Activated CD4-positive, alpha-beta memory T cell treated with anti-CD3 and anti-CD28 coated beads, Interleukin-2, amount 10 ng/mL, durations not matched to agents 7 days and 5 days (primary cell): ENCODE measurements at places on chromosomes 1 and 21. TPM values are rescaled to one million over a fixed set of nuclear protein-coding genes. Genes with fewer than 3 reads are reported as not detected.

DNA sequence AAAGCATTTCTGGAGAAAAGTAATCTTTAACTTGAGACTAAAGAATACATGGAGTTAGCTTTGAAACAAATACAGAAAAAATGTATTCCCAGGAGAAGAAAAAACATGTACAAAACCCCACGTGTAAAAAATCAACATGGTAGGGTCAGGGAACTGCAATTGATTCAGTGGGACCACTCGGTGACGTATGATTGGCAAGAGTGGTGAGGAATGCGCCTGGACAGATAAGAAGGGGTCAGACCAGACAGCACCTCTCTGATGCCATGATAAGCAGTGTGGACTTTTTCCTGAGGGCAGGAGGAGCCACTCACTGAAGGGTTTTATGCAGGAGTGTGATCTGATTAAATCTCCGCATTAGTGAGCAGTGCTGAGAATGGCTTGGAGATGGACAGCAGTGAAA, 142.5 kb downstream of the DAB1 start:
- H3K4me3 ChIP-seq = no peak overlapping the region
- no peaks in the 10 kb centered on the region for H3K36me3 ChIP-seq
- no peaks in the 10 kb centered on the region for H3K27me3 ChIP-seq

DNA sequence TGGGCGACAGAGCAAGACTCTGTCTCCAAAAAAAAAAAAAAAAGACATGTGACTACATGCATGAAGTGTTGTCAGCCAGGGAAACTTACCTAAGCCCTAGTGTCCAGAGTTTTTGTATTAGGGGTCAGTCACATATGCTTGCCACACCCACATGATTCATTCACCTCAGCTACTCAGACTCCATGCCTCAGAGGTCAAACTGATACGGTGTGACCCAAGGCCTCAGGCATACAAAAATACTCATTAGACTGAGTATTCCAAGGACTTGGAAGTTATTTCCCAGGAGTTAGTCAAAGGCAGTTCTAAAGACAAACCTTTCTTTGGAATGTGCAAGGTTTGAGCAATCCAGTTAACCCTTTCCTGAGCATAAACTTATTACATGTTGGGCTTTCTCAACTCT, 6.3 kb upstream of the TRIM33 start:
- H3K27ac ChIP-seq = no peak overlapping the region
- no peak overlapping the region for H3K4me3 ChIP-seq
- H3K27me3 ChIP-seq = peaks cover 16% of the 10 kb centered on the region
- H3K4me1 ChIP-seq = peaks cover 9% of the 10 kb centered on the region
- H3K36me3 ChIP-seq = no peaks in the 10 kb centered on the region

- DNase-seq = no peak
- H3K4me1 ChIP-seq = peaks cover 1% of the 10 kb centered on the region
- no peak overlapping the region for H3K27ac ChIP-seq
Measured at GRCh38 chr21:28781602-28782276, 210.9 kb downstream of the LTN1 start.

The FLVCR1 gene
- total RNA-seq = 11.7 TPM

DNA sequence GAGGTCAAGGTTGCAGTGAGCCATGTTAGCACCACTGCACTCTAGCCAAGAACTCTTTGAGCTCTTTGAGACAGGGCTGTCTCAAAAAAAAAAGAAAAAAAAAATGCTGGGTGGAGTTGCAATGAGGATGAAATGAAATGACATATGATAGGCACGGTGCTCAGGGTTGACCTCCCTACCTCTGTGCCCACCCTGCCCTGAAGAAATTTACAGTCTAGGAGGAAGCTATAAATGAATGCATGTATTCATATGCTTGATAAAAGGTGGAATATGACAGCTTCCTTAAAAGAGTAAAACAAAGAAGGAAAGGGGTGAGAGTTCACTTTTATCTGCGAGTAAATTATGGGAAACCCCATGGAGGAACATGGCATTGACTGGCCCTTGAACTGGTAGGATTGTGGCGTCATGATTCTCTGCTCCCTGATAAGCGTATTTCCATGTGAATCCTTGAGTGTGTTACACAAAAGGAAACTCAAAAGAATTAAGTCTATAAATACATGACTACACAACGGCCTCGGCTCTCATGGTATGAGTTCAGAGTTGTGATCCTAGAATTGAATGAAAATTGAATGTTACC, 59.0 kb upstream of the RAVER2 start:
- no peaks in the 10 kb centered on the region for H3K4me1 ChIP-seq
- H3K27me3 ChIP-seq = peaks cover 9% of the 10 kb centered on the region
- H3K27ac ChIP-seq = no peak overlapping the region
- DNase-seq = no peak
- no peaks in the 10 kb centered on the region for H3K36me3 ChIP-seq

The NMNAT2 gene
- total RNA-seq = 0.03 TPM
